Suprapubic skin (tissue), 4 donors: ENCODE measurements at places on chromosomes 2 and 18.

- no peaks in the 10 kb centered on the region for H3K27me3 ChIP-seq
- DNase-seq: no peak
- H3K4me3 ChIP-seq: no peak overlapping the region
Measured at GRCh38 chr2:194182888-194183287, 1474.1 kb upstream of the SLC39A10 start.

GRCh38 chr2:79638410-79638809 is 125.6 kb downstream of the CTNNA2 start:
- no peaks in the 10 kb centered on the region for H3K4me1 ChIP-seq
- no peaks in the 10 kb centered on the region for H3K27me3 ChIP-seq
- no peak overlapping the region for H3K27ac ChIP-seq
- no peak overlapping the region for H3K4me3 ChIP-seq

DNA sequence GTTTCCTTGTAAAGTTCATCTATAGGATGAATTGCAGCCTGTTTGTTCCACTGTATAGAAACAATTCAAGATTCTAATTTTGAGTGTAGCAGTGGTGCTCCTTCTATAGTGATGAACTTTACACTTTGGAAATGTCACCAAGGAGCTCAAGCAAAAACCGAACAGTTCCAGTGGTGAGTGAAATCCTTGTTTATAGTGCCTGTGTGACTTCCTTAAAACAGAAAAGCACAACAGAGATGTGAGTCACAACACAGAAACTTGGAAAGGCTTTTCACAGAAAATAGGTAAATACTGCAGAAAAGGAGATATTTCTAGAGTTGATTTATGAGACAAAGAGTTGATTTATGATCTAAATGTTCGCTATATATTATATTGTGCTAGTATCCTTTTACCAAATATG is 482.0 kb downstream of the PTPRM start:
- no peak for DNase-seq
- H3K4me3 ChIP-seq: no peak overlapping the region
- H3K27ac ChIP-seq: no peak overlapping the region
- H3K36me3 ChIP-seq: no peaks in the 10 kb centered on the region

DNA sequence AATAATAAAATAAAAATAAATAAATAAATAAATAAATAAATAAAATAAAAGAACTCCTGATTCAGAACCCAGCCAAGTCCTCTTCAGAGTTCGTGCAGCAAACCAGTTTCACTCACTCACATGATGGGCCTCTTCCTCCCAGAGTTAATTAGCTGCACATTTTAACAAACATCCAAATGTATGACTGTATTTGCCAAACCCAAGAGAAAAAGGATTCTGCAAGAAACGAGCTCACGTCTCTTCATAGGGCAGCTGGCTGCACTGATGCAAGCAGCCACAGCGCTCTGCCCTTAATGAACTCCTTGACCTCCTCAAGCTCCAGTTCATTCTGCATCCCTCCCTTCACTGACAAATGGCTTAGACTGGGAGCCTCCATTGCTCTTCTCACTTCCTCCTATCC is 55.1 kb downstream of the MREG start:
- no peaks in the 10 kb centered on the region for H3K36me3 ChIP-seq
- no peak overlapping the region for H3K27ac ChIP-seq
- H3K4me3 ChIP-seq: no peak overlapping the region

- H3K27me3 ChIP-seq: no peaks in the 10 kb centered on the region
- no peaks in the 10 kb centered on the region for H3K4me1 ChIP-seq
- no peak overlapping the region for H3K4me3 ChIP-seq
Measured at GRCh38 chr2:187150670-187151069, 297.4 kb downstream of the CALCRL start.

GRCh38 chr2:237324405-237324831 is 89.5 kb downstream of the COL6A3 start:
- H3K27me3 ChIP-seq: no peaks in the 10 kb centered on the region
- H3K36me3 ChIP-seq: peaks cover 4% of the 10 kb centered on the region
- H3K4me3 ChIP-seq: no peak overlapping the region
- DNase-seq: no peak
- peaks cover 23% of the 10 kb centered on the region for H3K4me1 ChIP-seq

DNA sequence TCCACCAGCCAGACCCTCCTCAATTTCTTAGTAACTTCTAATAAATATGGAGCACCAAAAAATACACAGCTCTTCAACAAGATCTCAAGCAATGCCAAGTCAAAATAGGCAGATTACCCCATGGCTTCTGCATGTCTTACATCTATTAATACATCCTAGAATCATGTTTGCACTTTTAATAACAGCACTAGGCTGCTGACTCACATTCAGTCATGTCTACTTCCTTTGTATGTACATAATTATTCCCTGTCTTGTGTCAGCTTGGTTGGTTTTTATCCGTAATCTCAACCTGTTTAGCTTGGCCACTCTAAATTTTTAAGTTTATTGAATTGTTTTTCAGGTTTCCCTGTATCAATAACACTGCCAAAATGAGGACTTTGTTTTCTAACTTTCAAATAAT is 420.1 kb upstream of the ACVR2A start:
- H3K27me3 ChIP-seq: no peaks in the 10 kb centered on the region
- no peaks in the 10 kb centered on the region for H3K4me1 ChIP-seq
- no peak overlapping the region for H3K27ac ChIP-seq
- H3K4me3 ChIP-seq: no peak overlapping the region

DNA sequence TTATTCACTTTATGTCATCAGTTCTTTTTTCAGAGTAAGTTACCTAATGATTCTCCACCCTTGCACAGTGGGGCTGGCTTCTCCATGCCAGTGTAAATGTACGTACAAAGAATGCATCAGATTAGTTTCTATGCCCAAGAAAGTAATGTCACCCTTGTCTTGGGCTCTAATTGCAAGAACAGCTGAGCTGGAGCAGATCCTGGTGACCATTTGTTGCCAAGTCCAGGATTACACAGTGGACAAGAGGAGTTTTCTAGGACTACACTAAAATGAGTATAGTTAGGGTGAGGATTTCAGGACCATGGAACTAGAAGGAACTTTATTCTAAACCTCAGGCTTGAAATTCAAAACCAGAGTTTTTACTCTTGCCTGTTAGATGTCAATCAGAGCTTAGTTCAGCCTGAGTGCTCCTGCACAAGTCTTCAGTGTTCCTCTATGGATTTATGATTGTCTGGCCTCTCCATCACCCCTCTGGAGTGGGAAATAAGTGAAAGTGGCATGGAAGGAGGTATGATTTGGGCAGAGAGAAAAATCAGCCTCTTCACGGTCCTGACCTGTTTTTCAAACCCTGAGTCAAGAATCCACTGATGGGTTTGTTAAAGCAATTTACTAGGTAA is 29.8 kb downstream of the PCBP1 start:
- no peak overlapping the region for H3K27ac ChIP-seq
- no peak for DNase-seq
- H3K27me3 ChIP-seq: no peaks in the 10 kb centered on the region
- no peaks in the 10 kb centered on the region for H3K36me3 ChIP-seq

GRCh38 chr2:204753841-204754240 is 208.6 kb downstream of the PARD3B start:
- H3K27ac ChIP-seq: no peak overlapping the region
- H3K27me3 ChIP-seq: no peaks in the 10 kb centered on the region
- H3K36me3 ChIP-seq: no peaks in the 10 kb centered on the region
- no peak overlapping the region for H3K4me3 ChIP-seq
- H3K4me1 ChIP-seq: no peaks in the 10 kb centered on the region

DNA sequence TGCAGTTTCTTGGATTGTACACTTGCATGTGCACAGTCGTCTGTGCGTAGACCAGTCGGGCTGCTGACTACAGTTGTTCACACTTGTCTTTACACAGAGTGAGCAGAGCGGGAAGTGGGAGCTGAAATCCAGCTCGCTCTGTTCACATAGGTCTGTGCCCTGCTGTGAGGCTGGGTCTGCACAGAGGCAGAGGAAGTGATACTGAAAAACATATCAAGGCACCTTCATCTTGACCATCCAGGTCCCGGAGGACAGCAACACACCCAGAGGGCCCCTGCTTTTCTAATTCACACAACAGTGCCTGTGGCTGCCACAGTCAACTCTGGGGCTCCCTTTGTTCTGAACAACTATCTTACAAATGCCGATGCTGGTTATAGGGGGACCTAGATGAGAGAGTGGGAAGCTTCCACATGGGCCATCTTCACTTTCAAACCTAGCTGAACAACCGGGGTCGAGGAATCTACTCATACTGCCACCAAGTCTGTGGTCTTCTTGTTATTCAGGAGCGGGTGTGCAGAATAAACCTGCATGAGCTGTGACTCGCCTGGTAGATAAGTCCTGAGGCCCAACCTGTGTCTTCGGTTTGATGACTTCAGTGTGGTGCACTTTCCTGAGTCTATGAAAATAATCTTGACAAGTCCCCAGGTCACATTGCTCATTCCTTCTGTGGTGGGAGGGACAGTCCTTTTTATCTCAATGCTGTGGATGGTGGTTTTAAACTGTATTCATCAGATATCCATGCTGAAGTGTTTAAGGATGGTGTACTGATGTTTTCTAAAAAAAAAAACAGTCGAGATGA is 3.5 kb upstream of the ADNP2 start:
- no peaks in the 10 kb centered on the region for H3K27me3 ChIP-seq
- no peak for DNase-seq
- no peak overlapping the region for H3K4me3 ChIP-seq
- no peaks in the 10 kb centered on the region for H3K36me3 ChIP-seq
- peaks cover 9% of the 10 kb centered on the region for H3K4me1 ChIP-seq

DNA sequence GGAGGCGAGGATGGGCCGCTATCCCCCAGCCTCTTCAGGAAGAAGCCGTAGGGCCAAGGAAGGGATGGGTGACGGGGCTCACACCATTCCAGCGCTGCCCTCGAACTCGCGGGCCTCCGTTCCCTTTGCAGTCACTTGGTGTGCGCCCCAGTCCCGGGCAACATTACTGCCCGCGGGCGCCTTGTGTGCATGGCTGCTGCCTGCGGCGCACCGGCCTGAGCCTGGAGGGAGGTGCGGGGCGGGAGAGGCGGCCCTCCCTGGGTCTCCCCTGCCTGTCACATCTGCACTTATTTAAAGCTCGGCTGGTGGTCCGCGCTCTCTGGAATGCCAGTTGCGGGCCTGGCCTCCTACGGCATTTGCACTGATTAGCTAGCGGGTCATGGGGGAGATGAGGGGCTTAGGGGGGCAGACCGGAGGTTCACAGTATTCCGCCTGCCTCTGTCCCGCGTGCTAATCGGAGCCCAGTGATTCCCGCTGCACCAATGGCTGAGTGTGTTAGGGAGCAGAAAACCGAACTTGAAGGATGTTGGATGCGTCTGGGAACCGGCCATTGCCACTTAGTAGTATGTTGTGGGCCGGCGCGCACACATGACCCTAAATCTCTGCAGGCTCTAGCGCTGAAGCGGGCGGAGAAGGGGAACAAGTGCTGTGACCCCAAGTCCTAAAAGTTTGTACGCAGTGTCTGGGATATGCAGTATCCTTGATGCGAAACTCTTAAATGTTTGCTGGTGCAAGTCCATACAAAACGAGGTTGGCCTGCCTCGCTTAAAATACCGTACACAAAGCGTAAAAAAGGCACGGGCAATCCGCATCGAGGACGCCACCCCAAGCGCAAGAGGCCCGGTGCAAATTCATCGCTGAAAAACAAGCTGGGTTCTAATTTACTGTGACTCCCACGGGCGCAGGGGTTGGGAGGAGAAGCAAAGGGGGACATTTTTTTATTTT is 161.2 kb upstream of the SIX2 start:
- no peaks in the 10 kb centered on the region for H3K36me3 ChIP-seq
